Testis (tissue), 5 donors: ENCODE measurements at places on chromosomes 12 and 14. TPM values are rescaled to one million over a fixed set of nuclear protein-coding genes. Genes with fewer than 3 reads are reported as not detected.
A peak's percentile ranks its signal among the peaks of the same experiment; 100 is the strongest.

DNA sequence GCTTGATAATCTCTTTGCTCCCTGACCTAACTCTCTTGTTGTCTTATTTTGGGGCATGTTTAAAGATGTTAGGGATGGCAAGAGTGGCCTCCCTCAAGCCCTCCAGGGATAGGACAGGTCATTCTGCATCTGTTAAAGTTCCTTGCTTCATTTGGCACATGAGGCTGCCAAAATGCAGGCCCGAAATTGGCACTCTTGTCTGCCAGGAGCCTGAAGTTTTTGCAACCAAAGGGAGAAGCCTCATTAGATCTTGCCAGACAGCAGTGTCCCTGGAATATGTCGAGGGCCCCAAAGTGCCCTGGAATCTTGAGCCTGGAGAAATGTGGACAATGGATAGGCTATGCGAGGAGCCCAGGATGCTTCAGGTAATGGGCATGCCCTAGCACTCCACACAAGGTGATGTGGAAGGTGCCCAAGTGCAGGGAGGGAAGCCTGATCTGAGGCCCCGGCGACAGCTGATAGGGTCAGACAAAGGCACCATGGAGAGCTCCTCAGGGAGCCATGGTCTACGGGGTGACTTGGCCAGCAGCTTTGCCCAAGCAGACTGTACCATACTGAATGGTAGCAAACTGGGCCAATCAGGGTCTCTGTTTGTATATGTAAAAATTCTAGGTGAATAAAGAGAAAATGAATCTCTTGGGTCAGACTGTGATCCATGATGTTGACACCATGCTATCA is 173.0 kb upstream of the WSCD2 start:
- no peaks in the 10 kb centered on the region for H3K27me3 ChIP-seq
- H3K36me3 ChIP-seq = no peaks in the 10 kb centered on the region
- H3K4me3 ChIP-seq = no peak overlapping the region
- H3K4me1 ChIP-seq = no peaks in the 10 kb centered on the region

GRCh38 chr14:100678469-100678828 is 48.2 kb upstream of the DLK1 start:
- H3K27ac ChIP-seq = peak overlapping the region; percentile 59
- H3K4me3 ChIP-seq = no peak overlapping the region
- peaks cover 54% of the 10 kb centered on the region for H3K4me1 ChIP-seq
- H3K27me3 ChIP-seq = no peaks in the 10 kb centered on the region

DNA sequence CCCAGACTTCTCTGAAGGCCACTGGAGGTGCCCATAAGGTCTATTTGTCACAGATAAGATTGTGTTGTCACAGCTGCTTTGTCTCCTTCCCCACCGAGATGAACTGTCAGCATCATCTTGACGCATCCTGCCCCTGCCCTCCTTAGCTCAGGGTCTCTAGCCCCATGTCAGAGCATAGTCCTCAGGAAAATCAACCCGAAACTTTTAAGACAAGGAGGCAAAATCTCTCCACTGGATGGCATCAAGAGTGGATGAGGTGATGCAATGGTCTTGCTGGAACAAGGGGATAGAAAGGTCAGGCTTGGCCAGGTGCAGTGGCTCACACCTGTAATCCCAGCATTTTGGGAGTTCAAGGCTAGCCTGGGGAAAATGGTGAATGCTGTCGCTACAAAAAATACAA is 8.2 kb downstream of the KRT79 start:
- H3K27ac ChIP-seq = no peak overlapping the region
- no peak for DNase-seq
- H3K4me3 ChIP-seq = no peak overlapping the region
- no peaks in the 10 kb centered on the region for H3K27me3 ChIP-seq

GRCh38 chr14:70555890-70556289 is 21.1 kb upstream of the ADAM20 start:
- H3K27ac ChIP-seq = no peak overlapping the region
- no peaks in the 10 kb centered on the region for H3K4me1 ChIP-seq
- DNase-seq = no peak
- H3K4me3 ChIP-seq = no peak overlapping the region

CACNA1C gene
- polyA plus RNA-seq = 32.0 TPM

DNA sequence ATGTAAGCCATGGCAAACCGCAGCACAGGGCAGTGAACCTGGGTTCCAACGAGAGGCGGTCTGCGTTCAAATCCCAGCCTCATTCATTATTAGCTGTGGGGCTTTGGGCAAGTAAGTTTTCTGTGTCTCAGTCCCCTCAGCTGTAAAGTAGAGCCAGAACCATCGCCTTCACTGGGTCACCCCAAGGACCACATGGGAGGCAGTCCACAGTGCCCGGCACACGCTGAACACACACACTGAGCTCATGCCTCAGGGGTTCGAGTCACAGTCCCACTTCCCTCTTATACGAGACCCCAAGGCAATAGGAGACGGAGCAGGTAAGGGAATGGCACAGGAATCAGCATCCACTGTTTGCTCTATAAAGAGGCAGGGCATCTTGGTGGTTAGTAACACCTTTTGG is 19.1 kb downstream of the LRTM2 start:
- H3K27me3 ChIP-seq = no peaks in the 10 kb centered on the region
- H3K4me3 ChIP-seq = no peak overlapping the region
- no peak for DNase-seq
- H3K36me3 ChIP-seq = no peaks in the 10 kb centered on the region
